ENCODE measurements at places on chromosomes 2 and 18.
A peak's percentile ranks its signal among the peaks of the same experiment; 100 is the strongest.

DNA sequence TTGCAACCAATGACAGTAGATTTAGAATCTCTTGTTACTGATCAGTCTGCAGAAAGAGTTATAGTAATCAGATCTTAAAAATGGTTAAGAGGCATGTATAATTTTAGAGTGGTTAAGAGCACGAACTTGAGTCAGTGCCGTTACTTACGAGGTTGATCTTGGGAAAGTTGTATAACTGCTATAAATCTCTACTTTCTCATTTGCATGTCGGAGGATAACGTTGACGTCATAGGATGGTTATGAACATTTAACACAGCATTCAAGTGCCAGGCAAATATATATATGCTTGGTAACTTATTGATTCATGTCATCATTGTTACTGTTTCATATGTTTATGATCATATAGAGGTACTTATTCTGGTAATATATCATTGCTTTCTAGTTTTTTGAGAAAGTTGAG, 146.2 kb downstream of the ARHGAP28 start:
- DNase-seq = no peak

DNA sequence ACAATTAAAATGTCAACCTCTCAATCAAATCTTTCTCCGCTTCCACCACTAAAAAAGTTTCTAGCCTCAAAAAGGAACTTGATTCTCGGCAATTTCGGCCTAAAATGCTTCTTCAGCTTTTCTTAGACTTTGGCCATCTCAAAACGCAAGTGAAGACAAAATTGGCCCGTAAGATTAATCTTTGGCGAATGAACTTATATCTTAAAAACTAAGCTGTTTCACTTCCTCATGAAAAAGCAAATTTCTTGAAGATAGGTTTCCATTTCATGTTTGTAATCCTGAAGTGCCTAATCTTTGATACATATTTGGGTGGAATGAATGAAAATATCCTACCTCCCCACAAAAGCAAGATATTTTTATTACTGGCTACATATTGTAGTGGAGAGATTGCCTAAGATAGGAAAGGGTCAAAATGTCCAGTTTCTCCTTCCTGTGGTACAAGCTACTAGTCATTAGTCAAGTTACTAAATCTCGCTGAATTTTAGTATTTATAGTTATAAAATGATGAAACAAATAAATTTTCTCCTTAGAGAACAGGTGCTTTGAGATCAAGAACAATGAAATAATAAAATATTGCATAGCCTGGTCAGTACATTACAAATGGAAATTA, 85.4 kb upstream of the ZEB2 start:
- DNase-seq = no peak

GRCh38 chr18:30679285-30679930, 363.1 kb downstream of the DSC3 start:
- no peak for DNase-seq

DNA sequence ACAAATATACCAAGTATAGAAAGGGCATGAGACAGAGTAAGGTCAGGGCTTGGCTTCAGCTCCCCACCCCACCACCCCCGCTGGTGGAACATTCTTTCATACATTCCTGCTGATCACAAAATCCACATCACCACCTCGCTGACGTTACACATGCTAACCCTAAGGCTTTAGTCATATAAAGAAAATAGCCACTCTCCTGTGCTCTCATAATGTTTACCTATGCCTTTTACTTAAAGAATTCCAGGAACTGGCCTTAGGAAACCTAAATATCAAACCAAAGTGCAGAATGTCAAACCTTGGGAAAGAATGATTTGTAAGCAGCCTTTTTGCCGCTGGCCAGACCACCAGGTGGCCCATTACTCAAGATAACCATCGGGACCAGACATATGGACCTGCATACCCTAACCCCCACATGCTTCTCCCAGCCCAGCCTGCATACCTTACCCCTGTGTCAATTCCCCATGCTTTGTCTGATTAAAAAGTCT, 136.3 kb upstream of the SLC39A10 start:
- no peak for DNase-seq

GRCh38 chr2:36615222-36615621, 17.3 kb upstream of the FEZ2 start:
- no peak for DNase-seq

DNA sequence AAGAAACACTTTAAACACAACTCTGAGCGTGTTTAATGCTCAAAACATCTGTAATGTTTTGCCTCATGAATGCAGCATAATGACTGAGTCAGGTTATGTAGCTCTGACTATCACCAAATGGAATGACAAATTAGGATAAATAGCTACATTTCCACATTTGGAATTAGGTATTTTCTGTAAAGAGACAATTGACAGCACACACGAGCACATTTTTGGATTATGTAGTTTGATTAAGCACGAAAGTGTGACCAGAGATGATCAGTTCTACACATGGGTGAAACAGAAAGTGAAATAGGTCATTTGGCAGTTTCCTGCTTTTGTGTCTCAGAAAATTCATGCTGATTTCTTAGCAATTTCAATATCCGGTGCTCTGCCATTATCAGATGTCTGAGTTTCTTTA, 29.0 kb downstream of the LPIN1 start:
- DNase-seq = no peak

- no peak for DNase-seq
Measured at GRCh38 chr2:196407675-196408264, 231.7 kb upstream of the CCDC150 start.

DNA sequence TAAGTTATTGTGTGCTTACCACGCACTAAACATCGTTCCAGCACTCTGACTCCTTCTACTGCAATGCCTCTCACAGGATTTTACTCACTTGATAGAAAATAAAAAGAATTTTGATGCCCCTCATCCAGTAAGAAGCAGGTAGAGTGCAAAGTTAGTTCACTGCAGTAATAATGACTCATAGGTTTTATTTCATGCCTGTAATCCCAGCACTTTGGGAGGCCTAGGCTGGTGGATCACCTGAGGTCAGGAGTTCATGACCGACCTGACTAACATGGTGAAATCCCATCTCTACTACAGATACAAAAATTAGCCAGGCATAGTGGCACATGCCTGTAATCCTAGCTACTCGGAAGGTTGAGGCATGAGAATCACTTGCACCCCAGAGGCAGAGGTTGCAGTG, 190.6 kb downstream of the RAD51AP2 start:
- DNase-seq = no peak

DNA sequence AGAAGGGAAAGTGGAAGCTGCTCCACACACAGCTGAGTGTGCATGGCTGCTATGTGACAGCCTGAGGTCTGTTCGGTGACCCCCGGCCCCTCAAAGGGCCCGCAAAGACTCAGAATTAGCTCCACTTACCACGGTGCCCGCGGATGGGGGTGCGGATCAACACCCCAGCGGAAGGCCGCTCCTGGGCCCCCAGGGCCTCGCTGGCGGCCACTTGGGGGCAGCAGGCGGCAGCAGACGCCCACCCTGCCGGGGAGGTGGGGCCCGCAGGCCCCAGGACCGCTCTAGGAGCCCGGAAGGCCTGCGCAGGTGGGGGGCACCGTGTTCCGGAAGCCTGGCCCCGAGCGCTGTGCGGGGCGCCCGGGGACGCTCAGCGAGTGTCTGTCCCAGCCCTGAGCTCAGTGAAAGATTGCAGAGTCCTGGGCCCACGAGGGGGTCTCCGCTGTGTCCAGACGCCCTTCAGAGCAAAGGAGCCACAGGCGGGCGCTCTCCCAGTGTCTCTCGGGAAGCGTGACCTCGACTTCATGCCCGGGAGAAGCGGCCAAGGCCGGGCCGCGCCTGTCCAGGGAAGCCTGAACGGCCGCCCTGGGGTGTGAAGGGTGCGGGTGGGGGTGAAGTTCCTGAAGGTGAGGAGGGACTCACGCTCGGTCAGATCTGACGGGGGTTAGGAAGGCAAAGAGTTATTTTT, 118.7 kb downstream of the VAPA start:
- DNase-seq = no peak

DNA sequence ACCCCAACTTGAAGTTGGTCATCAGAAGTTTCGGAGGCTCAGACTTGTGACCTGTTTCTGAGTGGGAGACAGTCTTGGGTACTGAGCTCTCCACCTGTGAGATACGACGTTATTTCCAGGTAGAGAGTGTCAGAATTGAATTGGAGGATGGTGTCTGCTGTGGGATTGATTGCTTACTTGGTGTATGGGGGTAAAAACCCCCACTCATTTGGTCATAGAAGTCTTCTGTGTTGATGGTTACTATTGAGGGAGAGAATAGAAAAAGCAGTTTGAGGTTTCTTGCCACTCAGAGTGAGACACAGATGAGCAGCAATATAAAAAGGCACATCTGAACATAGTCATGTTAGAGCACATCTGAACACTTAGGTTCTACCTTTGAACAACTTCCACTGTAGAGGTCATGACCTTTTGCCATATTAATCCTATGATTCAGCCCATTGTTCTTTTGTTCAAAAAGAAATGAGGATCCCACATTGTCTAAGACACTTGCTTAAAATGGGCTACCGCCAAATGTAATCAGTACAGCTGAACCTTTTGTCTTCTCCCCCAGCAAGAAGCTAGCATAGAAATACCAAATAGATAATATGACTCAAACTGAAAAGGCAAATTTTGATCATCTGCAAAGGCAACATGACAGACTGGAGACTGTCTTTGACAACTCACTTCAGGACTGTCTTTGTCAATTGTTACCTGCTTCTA, 73.3 kb downstream of the NAB1 start:
- DNase-seq = no peak

GRCh38 chr2:105231232-105231619, 10.3 kb upstream of the GPR45 start:
- peak; percentile 57 for DNase-seq

GRCh38 chr18:8424481-8424880, 184.8 kb upstream of the RAB12 start:
- DNase-seq = no peak

DNA sequence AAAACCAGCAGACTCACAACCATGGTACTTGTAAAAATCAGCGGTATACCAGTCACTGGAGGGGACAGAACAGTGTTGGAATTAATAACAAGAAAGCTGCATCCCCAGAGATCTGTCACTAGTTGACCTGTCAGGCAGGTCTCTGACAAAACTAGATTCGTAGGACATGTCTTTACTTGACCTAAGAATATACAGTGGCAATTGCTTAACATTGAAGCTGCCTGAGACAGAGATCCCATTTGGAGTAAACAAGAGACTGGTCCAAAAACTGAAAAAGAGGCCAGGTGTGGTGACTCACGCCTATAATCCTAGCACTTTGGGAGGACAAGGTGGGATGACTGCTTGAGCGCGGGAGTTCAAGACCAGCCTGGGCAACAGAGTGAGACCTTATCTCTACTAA, 7.2 kb upstream of the SS18 start:
- DNase-seq = no peak

DNA sequence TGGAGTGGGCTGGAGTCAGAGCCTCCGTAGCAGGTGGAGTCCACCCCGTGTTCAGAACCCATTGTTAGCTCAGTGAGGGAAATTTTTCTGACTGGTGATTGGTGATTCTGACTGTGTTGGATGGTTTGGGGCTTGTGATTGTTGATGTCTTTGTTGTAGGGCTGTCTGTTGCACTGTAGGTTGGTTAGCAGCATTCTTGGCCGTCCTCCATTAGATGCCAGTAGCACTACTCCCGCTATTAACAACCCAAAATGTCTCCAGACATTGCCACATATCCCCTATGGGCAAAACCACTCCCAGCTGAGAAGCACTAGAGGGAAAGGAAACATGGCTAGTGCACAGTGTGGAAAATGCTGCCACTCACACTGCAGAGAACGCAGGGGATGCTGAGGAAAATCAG, 51.7 kb downstream of the ARMC9 start:
- DNase-seq = no peak

GRCh38 chr18:62847081-62847480, 131.7 kb downstream of the PHLPP1 start:
- DNase-seq = no peak

- no peak for DNase-seq
Measured at GRCh38 chr2:188974164-188974563, at the start of gene COL3A1. TSS of gene COL3A1 (plus strand) at chr2:188974373. CDS start at chr2:188974490, 117 bp downstream.

GRCh38 chr2:24121066-24121465, 2.1 kb downstream of the PFN4 start:
- DNase-seq = no peak

GRCh38 chr2:30984148-30984547, 154.1 kb downstream of the GALNT14 start:
- no peak for DNase-seq

DNA sequence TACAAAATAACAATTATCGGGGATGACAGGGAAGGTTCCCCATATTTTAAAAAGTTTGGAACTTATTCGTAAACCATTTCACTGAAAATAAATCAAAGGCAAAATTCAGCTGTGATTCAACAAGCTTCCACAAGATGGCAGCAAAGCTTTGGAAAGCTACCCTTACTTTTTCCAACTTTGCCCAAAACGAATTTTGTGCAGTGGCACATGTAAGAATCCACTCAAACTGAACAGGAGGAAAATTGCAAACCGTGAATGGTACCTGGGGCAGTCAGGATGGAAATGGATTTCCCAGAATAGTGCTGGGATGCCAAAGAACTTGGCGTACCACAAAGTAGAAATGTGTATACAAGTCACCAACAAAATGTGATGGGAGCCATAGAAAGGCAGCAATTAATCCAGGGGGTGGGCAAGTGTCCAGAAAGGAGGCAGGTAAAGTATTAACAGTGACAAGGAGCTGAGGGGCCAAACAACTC, 10.7 kb downstream of the RPL31 start:
- no peak for DNase-seq

GRCh38 chr2:100581277-100581612, 18.5 kb downstream of the PDCL3 start:
- no peak for DNase-seq

DNA sequence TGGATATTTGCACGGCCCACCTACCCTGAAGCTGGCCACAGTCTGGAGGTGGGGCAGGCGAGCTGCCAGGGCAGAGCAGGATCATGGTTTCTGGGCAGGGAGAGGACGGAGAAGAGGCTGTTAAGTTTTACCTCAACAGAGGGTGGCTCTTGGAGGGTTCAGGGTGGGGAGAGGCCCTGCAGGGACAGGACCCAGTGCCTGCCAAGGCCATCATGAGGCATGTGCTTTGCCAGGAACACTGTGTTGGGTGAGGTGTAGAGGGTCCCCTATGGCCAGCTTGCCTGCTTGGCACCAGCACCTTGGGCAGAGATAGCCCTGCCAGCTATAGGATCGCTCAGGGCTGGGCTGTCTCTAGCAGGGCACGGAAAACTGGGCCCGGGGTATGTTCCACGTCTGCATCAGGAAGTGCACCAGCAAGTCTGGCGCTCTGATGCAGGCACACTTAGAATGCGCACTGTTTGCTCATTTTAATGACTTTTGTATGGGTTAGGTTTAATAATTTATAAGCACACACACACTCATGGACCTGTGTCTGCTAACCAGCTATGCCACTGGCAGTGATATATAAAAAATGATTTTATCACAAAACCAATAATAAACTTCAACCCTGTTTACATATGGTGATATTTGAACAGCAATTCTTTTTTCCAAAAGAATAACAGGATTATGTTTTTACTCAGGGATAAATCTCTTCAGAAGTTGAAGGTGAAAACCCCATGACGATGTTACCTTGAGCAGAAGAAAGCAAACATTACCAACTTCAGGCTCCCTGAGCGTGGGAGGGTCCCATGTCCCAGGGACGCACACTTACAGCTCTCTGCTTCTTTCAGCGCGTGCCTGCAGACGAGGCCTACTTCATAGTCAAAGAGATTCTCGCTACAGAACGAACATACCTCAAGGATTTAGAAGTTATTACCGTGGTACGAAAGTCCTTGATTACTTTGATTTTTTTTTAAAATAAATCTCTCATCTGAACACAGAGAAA, 46.4 kb downstream of the STK25 start:
- peak; percentile 92 for DNase-seq

GRCh38 chr2:18514526-18515461, 45.7 kb downstream of the RDH14 start:
- DNase-seq = no peak
